Stomach (tissue), 19 donors: ENCODE measurements at places on chromosomes 7 and 10. TPM values are rescaled to one million over a fixed set of nuclear protein-coding genes. Genes with fewer than 3 reads are reported as not detected.

DNA sequence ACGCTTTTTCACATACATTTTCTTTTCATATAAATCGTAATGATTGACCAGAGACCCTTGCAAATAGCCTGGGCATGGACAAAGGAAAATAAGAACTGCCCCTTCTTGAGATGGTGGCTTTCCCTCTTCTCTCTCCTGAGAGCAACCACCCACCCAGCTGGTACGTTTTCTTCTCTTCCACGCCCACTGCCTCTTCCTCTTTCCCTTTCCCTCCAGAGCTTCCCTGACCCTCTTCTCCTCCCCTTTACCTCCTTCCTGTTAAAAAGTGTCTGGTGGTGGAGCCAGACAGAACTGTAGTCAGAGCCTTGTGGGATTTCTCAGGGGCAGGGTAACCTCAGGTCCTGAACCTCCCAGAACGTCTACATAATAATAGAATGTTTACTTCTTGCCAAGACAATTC lies 23.2 kb downstream of the GPR141 start:
- no peak for DNase-seq

GRCh38 chr7:130476297-130477150 lies 15.4 kb upstream of the MEST start:
- no peak for DNase-seq

GRCh38 chr10:13848520-13849445 lies 262.0 kb downstream of the PRPF18 start:
- DNase-seq, result no peak

- no peak for DNase-seq
These were observed 590.4 kb upstream of the PFKP start for GRCh38 chr10:2476812-2477553.

DNA sequence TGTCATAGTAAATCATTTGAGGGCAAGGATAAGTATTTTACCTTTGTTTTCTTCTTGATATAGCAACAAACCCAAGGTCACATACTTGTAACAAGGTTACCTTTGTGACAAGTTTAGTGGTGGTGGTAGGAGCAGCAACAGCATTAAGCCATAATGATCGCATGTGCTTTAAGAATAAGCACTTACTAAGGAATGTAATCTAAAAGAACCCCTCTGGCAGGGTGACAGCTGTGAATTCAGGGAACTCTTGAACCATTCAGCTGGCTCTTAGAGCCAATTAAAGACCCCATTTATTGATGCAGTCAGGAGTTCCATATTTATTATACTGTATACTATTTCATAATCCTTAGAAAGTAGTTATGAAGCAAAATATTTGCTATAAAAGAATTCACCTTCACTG lies 370.8 kb downstream of the EXOC4 start:
- DNase-seq, result no peak

DNA sequence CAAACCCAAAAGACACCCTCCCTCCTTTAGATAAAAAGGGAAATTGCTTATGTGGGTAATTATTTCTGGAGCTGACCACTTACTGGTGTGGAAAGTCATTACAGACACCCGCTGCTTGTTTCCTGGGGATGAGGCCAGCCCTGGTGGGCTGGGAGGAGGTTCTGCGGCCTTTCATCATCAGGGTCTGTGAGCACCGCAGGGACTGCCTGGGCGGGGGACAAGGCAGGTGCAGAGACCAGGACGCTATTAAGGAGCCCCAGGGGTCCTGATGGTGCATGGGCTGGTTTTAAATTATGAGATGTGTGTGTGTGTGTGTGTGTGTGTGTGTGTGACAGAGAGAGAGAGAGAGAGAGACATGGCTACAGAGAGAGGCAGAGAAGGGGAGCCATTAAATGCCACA lies 171.2 kb downstream of the DNAJB6 start:
- no peak for DNase-seq

- peak; percentile 86 for DNase-seq
These were observed 140.9 kb downstream of the ADCYAP1R1 start for GRCh38 chr7:31192986-31193385.

DNA sequence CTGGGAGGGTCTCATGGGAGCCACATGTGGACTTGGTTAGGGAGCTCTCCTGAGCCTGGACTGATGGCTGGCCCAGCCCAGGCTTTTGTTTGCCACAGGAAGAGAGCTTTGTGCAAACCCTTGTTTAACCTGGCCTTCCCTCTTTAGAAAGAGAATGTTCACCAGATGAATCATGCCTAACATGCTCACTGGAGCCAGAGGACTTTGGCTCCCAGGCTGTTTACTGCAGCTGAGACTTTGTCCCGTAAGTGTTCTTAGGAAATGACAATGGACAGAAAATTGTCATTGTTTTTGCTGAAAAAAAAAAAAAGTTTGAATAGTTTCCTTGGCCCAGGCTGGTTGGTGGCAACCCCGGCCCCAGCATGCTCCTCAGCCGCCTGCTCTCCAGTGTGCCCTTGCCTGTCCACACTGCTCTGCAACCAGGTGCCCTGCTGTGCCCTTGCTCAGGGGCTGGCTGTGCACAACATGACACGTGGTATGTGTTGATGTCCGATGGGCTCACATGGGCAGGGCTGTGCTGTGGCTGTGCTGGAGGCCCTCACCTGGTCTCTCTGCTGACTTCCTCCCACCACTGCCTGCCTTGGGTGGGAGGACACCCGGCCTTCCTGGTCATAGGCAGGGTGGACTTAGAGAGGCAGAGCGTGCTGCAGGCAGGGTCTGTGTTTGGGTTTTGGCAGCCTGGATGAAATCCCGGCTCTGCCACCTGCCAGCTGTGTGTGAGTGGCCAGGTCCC lies 215.3 kb upstream of the ZNF32 start:
- DNase-seq, result peak; percentile 47

SLC25A28 gene
- total RNA-seq, result 61.6 TPM

DNA sequence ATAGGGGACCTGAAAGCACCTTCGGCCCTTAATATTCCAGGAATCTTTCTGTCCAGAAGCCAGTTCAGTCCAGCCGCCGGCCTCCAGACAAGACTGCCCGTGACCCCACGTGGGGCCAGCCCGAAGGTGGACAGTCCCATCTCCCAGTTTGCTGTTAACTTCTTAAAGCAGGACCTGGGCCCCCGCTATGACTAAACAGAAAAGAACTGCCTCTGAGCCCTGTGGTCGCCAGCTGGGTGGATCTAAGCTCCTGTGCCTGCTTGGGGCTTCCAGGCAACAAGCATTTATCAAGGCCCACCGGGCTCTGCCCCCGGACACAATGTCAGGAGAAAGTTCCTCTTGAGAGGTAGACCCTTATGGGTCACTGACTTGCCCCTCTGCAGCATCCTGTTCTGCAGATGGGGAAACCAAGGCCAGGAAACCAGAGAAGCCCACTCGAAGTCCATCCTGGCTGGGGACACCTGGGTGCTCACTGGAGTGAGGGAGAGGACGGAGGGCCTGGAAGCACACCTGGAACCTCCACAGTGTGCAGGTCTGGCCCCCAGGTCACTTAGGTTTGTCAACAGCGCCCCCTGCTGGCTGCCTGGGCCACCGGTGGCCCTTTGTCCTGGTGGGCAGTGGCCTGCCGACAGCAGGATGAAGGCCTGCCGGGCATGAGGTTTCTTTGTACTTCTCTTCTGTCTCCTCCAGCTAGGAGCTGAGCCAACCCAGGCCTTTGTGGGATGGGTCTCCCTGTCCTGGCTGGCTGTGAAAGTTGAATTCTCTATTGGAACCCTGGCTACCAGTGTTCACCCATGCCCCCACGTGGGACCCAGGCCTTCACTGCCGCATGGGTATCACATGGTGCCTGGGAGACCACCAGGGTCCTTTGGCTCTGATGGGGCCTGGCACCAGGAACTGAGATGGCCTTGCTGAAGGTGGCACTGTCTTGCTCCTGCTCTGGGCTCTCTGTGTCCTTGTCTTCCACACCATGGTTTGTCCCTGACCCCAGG lies 128.0 kb downstream of the ZMIZ1 start:
- DNase-seq, result peak; percentile 82

GRCh38 chr10:86195521-86196157 lies 171.0 kb downstream of the GRID1 start:
- peak; percentile 23 for DNase-seq

GRCh38 chr7:93148144-93148543 lies at the start of gene SAMD9L:
SAMD9L (minus strand) TSS chr7:93148385; CDS start chr7:93135971, 12,414 bp downstream.
- DNase-seq, result no peak

CPN1 gene
- not detected for total RNA-seq

DNA sequence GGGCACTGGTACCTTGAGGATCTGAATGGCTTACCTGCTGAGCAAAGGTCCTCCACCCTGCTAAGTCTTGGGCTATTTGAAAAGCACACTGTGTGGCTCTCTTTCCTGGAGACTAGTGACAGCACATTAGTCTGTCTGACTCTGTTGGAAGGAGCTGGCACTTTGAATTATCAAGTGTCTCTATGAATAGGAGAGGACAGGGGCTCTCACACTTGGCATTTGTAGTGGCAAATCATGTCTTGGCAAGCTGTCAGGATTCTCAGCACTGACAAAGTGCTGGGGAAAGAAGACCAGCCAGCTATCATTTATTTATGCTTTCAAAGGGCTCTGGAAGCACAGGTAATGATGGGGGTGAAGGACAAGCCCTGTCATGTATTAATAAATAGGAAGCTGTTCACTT lies 62.8 kb downstream of the MTPN start:
- DNase-seq, result no peak

DNA sequence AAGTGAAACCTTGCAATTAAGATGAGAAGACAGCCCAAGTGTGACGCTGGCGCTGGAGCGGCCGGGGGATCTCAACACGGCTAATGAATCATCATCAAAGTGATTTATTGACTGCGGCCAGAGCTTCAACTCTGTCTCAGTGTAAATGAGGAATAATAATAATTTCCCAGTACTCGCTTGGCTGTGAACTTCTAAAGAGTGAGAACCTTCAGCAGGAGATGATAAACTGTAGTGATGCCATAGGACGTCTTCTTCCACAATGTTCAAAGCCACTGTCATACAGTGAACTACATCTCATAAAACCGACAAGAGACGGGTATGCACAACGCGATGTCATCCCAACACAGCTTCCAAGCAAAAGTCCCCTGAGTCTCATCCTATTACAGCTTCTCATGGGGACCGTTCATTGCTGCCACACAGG lies 123.6 kb upstream of the NOBOX start:
- no peak for DNase-seq

DNA sequence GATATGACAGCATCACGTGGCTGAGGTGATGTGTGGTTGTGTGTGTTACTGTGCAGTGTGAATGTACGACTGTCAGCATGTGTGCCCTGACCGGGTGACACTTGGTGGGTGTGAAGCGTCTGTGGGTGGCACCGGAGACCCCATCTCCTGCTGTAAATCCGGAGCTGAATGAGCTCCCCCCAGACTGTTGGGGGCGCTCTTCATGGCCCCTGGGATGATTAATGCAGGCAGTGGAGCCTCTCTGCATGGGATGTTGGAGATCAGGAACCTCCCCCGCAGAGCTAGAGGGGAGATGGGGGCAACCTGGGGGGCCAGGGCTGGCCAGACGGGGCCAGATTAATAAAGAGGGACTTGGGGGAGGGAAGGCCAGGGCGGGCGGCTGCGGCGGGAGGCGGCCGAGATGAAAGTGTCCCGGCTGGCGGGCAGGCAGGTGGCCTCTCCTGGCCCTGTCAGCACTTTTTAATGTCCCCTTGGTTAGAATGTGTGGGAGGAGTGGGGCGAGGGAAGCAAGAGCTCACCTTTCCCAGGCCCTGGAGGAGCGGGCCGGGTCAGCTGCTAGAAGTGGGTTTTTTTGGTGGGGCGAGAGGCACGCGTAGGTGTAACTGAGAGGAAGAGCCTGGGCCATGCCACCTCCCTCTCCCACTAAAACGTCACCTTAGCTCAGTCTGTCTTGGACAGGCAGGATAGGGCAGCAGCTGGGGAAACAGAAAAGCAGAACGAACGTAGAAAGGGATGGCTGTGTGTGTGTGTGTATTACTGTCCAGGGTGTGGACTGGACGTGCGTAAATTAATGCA lies 34.1 kb downstream of the HIF1AN start:
- peak; percentile 17 for DNase-seq

DNA sequence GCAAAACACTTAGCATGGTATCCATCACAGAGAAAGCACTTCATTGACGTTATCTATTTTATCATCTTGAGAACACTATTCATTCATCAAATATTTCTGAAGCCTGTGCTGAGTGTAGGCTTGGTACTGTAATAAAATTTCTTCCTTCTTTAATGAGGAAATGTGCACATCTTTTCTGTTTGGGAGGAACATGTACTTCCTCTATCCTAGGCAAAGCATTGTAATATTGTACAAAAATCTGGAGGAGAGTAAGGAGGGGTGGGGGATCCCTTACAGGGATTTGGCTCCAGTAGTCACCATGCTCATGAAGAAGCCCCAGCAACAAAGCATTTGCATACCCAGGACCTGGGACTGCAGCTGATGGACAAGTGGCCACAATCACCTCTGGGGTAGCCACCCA lies 39.9 kb upstream of the SORCS3 start:
- no peak for DNase-seq
